ENCODE measurements at places on chromosomes 7 and 10.

- no peak for DNase-seq
Observed at GRCh38 chr10:62761115-62761514, 43.4 kb upstream of the ADO start.

- DNase-seq: no peak
Observed at GRCh38 chr7:3302681-3303320, 1.7 kb downstream of the SDK1 start.

DNA sequence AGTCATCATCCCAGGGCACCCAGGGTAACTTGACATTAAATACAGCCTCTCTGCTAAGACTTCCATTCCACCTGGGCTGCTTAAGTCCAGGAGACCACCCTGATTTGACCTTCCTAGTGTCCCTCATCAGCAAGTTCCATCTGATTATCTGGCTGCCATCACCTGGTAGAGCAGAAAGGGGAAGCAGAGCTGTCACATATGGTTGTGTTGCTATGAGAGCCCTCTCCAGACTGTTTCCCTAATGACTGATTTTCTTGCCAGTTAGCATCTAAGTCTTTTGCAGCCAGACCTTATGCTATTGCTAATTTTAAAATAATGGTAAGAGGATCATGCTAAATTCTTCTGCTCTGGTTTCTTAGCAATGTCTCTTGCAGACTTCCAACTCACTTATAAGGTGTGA, 38.7 kb downstream of the KCNH2 start:
- no peak for DNase-seq

DNA sequence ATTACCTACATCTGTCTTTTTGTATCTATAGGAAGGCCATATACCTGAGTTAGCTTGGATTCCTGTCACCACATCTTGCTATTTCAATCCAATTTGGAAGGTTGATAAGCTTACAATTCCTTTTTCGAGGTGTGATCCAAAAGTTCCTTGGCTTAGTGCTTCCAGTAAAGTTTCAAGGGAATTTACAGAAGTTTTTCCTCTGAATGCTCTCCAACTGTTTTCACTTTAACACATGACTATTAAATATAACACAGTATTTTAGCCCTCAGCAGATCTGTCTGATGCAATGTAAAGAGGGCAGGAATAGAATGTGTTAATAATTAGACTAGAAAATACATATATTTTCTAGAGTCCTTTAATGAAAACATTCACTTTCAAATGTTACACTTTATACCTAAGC, 171.4 kb downstream of the DKK1 start:
- no peak for DNase-seq

DNA sequence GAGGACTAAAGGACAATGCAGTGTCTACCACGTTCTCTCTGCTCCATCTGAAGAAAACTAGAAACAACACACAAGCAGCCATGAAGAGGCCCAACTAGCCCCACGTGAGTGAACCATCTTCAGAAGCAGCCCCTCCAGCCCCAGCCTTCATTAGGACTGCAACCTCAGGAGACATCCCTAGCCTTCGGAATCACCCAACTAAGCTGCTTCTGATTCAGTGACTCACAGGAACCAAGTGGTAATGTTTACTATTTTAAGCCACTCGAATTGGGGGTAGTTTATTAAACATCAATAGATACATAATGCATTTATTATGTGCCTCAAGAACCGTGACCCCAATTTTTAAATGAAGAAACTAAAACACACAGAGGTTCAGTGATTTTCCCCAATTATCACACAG, 22.6 kb downstream of the ARHGAP12 start:
- no peak for DNase-seq

- no peak for DNase-seq
Observed at GRCh38 chr10:7090529-7090928, 320.3 kb downstream of the SFMBT2 start.

- no peak for DNase-seq
Observed at GRCh38 chr7:71925663-71926062, 486.5 kb downstream of the CALN1 start.

DNA sequence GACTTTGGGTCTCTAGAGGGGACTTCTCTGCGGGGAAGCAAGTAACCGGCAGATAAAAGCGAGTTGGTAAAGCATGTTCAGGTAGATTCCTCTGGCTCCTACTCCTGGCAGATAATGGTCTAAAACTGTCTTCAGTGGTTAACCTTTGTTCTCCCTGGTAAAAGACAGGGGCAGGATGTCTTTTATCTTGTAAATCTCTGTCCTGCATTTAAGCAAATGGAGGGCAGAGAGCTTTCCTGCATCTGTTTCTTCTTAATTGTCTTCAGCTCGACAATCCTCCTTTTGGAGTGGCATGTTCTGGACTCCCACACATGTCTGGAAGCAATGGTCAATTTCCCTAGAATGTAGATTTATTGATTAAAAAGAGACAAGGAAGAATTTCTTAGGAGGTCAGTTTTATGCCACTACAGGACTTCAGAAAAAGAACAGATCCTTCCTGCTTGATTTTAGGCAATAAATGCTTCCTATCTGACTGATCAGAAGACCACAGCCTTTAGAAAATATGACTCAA, 16.6 kb downstream of the C7orf33 start:
- no peak for DNase-seq

DNA sequence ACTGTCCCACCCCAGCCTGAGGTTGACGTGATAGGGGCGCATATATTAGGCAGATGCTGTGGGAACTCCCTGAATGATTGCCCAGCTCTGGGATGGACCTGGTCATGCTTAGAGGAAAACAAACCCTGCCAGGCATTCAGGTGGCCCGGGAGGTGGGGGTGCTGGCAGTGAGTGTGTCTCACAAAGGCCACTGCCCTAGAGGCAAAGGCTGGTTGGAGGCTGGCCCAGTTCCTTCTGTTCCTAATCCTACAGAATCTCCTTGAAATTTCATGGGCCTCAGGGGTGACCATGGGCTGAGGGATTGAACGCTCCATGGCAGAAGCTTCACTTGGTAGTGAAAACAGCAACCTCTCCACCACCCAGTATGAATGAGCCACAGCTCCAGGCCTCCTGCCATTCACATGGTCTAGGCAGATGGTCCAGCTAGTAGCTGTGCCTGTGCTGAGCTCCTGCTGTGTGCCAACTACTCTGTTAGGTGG, 25.6 kb downstream of the ADRA2A start:
- no peak for DNase-seq

DNA sequence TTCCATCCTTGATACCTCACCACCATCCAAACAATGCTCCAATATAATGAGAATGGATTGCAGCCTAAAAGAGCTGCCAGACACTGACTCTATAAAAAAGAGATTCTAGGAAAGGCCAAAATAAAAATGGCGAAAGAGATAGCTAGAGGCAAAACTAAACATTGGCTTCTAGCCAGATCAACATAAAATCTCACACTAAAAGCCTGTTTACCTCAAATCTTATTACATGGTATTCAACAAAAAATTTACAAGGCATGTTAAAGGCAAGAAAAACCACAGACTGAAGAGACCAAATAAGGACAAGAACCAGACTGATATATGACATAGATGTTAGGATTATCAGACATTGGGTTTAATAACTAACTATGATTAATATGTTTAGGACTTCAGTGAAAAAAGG, 1127.0 kb downstream of the DNAJB9 start:
- DNase-seq: no peak

- DNase-seq: no peak
Observed at GRCh38 chr7:3041986-3042675, 1.5 kb downstream of the CARD11 start.

DNA sequence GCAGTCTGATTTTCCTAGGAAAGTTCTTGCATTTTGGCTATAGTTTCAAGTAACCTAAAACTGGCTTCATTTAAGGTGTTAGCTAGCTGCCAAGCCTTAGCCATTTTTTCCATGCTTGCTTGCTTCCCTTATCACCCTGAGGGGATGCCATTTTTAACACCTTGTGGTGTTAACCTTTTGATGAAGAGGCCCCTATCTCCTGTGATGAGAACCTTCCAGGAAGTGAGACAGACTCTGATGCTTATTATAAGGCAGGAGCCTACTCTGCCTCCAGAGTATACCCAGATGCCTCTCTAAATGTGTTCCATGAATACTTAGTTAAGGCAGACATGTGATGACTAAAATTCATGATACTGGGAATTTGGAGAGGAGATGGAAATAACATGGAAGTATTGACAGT, 4.9 kb upstream of the VWA2 start:
- DNase-seq: no peak

DNA sequence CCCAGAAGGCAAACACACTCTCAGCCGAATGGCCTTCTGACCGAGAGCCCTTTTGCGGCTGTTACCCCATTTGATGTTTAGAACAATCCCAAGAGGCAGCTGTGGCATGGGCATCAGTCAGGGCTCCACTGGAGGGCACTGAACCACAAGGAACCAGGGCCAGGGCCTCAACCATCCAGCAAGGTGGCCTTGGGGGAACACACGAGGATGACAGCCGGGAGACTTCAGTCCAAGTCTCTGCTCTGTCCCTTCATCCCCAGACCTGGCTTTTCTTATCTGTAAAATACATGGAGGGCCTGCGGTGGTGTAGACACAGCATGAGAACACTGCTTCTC, 63.6 kb upstream of the INSIG1 start:
- no peak for DNase-seq

- no peak for DNase-seq
Observed at GRCh38 chr10:119352042-119352441, 144.7 kb downstream of the GRK5 start.

DNA sequence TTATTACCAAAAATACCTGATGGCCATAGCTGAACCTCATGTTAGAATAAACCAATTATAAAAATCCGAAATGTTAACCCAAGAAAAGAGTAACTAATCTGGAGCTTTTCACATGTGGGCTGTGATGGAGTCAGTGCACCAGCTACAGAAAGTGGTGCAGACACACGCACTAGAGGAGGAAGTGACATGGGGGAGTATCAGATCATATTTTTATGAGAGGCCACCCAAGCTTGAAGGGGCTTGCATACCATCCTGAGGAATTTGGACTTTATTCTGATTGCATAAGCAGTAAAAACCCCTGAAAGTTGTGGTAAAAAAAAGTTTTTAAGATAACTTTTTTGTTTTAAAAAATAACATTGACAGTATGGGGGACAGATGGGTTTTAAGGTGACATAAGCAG, 1148.5 kb upstream of the CELF2 start:
- DNase-seq: no peak

- DNase-seq: no peak
Observed at GRCh38 chr10:130802301-130802700, 509.2 kb downstream of the TCERG1L start.

DNA sequence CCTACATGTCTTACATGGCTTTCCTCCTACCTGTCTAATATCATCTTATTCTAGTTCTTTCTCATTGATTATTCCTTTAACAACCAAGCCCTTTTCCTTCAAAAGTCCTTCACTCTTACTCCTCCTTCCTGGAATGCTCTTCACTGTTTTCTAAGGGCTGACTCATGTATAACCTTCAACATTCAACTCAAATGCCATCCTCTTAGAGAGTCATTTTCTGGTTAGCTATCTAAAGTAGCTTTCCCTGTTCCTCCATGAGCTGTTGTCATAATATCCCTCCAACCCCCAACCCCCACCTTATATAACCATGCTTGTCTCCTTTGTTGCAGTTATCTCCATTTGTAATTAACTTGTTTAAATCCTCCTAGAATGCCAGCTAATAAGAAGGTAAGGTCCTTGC, 286.8 kb downstream of the ADK start:
- DNase-seq: no peak

- DNase-seq: no peak
Observed at GRCh38 chr7:23256731-23257130, 10.2 kb downstream of the GPNMB start.

- no peak for DNase-seq
Observed at GRCh38 chr10:72612203-72612826, 13.6 kb downstream of the MICU1 start.

DNA sequence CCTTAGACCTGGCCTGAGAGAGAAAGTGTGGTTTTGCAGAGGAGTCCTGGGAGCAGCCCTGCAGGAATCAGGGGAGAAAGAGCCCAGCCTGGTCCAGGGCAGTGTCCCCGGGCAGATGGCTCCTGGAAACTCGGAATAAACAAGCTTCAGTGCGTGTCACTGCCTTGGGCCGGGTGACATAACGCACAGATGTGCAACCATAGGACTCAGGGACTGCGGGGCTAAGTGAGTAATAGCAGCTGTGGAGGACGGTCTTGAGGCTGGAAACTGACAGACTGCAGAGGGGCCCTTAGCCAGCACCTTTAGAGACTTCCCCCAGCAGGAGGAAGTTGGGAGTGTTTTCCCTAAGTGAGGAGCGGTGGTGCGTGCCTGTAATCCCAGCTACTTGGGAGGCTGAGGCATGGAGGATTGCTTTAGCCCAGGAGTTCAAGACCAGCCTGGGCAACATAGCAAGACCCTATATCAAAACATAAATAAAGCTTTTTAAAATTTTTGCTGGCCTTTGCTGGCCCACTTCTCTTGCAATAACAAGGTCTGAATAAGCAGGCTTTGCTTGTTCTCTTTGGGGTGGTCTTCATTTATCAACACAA, 5.3 kb upstream of the CLIP2 start:
- no peak for DNase-seq

DNA sequence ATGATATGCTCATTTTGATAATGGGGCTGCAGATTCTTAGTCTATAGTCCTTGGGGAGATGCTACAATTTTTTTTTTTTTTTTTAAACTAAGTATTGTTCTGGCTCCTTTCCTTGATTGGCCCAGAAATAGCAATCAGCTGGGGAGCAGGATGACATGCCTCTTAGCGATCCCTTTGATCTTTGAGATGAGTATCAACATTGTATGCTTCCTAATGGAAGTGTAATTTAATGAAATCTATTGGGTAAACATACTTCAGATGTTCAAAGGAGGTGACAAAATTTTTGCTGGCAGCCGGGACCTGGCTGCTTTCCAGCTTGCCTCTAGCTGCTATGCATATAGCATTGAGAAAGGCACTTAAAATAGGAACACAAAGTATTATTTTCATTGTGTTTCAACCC, 43.5 kb downstream of the VTI1A start:
- DNase-seq: peak; percentile 45

DNA sequence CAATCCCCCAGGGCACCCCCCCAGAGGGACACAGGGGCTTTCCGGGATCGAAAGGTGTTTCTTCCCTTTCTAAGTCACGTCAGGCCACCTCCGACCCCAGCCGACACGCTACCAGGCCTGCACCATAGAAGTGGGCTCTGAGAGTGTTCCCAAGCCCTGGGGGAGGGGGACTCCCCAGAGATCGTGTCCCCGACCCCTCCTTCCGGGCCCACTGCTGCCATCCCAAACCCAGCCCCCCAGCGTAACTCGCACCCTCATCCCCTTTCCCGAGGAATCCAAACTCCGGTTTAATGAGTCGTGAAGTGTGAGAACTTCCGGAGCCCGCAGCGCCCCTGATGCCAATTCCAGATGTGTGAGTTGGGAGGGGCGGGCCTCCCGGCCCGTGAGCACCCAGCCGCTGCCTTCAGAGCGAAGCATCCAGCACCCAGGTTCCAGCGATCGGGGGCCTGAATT, 11.3 kb downstream of the UNCX start:
- no peak for DNase-seq

DNA sequence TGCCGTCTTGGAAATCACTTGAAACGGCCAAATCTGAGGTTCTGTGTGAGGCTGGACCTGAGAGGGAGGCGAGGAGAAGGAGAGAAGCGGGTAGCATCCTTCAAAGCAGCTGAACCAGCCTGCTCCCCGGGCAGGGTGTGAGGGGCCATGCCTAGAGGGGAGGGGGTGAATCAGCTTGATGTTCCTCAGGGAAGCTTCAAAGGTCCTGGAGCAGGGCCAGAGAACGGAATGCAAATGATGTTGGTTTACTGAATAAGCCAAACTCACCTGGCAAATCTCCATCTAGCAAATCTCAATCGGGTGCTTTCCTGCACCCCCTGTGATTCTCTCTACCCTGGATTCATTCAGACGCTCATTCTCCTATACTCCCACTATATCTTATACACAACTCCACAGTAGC, 226.9 kb downstream of the WDR11 start:
- DNase-seq: no peak

GRCh38 chr7:82567841-82568240, 124.3 kb upstream of the CACNA2D1 start:
- DNase-seq: no peak

- no peak for DNase-seq
Observed at GRCh38 chr7:98653601-98654310, 36.7 kb downstream of the NPTX2 start.

Measured in femur (tissue), 1 donor.